ENCODE measurements at places on chromosomes 7 and 10.

DNA sequence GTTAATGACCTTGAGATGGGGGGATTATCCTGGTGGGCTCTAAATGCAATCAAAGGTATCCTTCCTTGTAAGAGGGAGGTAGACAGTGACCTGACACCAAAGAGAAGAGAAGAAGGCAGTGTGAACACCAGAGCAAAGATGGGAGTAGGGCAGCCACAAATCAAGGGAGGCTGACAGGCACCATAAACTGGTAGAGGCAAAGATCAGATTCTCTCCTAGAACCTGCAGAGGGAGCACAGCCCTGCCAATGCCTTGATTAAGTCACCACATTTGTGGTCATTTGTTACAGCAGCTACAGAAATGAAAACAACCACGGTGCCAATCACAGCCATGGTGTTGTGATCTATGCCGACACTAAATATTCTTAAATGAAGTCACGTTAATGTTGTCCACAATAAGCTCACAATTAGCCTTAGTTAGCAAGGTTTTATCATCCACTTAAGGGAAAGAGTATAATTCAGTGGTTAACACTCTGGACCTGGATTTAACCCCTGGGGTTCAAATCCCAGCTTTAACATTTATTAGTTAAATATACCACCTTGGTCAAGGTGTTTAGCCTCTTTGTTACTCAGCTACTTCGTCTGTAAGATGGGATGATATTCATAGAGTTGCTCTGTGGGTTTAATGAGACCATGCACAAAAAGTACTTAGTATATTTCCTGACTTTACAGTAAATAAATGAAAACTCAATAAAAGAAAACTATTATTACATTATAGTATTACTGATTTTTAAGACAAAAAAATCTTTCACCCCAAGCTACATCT is 70.8 kb downstream of the SGMS1 start:
- DNase-seq: no peak

GRCh38 chr10:78540355-78541076 is 506.9 kb downstream of the RPS24 start:
- DNase-seq: no peak

DNA sequence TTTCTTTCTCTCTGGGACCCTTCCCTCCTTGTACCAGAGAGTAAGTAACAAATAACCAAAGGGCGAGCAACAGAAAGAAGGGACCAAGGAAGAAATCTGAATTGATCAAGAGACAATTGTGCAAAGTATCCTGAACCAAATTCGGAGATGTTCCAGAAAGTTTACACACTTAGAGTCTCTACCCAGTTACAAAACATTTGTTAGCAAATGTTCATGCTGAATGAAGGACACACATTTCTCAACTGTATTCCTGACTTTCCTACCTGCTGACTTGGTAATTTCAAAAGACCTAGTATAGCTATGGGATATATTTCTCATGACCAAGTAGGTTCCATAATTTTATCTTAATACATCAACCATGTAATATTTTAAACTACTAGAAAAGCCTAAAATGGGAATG is 37.4 kb downstream of the LYZL1 start:
- DNase-seq: no peak

DNA sequence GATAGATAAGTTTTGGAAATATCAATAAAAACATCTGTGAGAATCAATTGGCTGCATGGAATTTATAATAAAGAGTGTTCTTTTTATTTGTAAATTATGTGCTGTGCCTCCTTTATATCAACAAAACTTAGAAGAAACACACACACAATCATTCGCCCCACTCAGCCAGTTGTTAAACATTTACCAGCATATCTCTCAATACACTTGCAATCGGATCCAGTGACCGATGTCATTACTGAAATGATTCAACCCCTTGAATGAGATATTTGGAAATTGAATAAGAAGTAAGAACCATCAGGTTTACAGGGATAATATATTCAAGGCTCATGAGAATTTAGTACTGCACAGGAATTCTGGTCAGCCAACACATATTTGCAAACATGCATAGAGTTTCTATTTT is 35.6 kb downstream of the TAF3 start:
- DNase-seq: no peak

DNA sequence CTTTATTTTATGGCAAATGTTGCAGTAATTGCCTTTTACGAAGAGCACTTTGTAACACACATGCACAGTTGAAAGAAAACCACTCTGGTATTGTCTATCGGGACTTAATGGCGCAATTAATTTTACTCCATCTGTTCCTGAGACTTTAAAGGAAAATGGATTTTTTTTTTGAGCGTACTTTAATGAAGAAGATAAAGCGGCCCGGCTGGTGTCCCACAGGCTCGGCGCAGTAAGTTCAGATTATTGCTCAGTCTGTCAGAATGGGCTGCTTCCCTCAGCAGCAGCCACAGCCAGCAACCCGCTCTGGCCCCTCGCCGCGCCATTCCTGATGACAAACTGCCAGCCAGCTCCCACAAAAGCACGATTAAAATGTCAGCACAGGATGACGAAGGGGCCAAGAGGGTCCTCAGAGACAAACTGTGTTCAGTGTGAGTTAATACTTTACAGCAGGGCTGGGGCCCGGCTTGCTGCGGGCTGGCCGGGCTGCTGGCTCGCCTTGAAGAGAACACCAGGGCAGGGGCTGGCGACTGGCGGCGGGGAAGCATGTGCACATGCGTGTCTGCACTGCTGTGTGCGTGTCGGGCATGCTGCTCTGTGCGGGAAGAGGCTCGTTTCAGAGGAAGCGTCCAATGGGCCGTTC is 501.0 kb upstream of the GALNT17 start:
- DNase-seq: peak; percentile 55

GRCh38 chr10:14775656-14776055 is 959 bp upstream of the FAM107B start:
- DNase-seq: no peak

DNA sequence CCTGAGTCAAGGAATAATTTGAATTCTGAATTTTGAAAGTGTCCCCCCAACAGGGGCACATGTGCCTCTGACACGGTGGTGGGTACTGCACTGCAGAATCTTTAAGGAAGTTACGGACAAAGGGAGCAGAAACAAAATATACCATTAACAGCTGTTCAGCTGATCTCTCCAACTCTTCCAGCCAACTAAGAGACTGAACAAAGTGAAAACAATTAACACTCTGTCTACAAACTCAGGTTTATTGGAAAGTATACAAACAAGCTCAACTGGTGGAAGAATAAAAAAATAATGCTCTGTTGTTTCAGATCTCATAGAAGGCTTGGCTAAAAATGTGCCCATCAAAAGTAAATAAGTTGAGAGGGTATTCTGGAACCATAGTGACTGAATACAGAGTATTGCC is 34.4 kb downstream of the ASB4 start:
- no peak for DNase-seq

- no peak for DNase-seq
Measured at GRCh38 chr7:33495207-33495606, 365.8 kb downstream of the BBS9 start.

- DNase-seq: no peak
Measured at GRCh38 chr10:100987685-100988049, 324 bp downstream of the TWNK start.

- no peak for DNase-seq
Measured at GRCh38 chr7:92716825-92717580, 119.4 kb downstream of the CDK6 start.

DNA sequence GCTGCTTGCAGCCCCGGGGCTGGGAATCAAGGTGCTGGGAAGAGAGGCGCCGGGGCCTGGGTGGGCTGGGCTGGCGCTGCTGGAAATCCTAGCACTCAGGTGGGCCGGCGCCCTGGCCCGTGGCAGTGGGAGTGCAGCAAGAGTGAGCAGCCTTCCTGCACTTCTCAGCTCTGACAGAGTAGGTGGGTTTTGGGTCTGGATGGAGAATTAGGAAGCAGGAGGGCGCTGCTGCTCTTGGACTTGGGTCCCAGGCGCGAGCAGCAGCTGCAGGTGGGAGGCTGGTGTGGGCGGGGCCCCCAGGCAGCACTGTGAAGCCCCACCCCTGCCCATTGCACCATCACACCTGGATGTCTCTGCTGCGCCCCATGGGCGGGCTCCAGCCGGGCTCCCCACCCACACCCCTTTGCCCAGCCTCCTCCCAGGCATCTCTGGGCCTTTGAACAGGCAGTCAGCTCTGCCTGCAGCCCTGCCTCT is 6.0 kb downstream of the BRI3 start:
- DNase-seq: no peak

DNA sequence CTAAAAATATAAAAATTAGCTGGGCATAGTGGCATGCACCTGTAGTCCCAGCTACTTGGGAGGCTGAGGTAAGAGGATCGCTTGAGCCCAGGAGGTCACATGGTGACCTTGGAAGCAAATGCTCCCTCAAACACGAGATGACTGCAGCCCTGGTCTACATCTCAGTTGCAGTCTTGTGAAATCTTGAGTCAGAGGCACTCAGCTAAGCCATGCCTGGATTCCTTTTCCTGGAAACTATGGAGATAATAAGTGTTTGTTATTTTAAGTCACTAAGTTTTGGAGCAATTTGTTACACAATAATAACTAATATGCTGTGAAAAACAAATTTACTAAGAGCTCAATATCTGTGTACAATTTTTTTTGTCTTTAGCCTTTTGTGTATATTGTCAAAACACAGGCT is 284.3 kb upstream of the KAT6B start:
- DNase-seq: no peak

DNA sequence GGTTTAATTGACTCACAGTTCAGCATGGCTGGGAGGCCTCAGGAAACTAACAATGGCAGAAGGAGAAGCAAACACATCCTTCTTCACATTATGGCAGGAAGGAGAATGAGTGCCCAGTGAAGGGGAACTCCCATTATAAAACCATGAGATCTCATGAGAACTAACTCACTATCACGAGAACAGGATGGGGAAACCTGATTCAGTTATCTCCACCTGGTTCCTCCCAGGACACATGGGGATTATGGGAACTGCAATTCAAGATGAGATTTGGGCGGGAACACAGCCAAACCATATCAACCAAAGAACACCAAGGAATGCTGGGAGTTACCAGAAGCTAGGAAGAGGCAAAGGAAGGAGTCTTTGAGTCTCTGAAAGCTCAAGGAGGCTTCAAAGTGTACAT is 94.3 kb downstream of the IPMK start:
- DNase-seq: no peak

DNA sequence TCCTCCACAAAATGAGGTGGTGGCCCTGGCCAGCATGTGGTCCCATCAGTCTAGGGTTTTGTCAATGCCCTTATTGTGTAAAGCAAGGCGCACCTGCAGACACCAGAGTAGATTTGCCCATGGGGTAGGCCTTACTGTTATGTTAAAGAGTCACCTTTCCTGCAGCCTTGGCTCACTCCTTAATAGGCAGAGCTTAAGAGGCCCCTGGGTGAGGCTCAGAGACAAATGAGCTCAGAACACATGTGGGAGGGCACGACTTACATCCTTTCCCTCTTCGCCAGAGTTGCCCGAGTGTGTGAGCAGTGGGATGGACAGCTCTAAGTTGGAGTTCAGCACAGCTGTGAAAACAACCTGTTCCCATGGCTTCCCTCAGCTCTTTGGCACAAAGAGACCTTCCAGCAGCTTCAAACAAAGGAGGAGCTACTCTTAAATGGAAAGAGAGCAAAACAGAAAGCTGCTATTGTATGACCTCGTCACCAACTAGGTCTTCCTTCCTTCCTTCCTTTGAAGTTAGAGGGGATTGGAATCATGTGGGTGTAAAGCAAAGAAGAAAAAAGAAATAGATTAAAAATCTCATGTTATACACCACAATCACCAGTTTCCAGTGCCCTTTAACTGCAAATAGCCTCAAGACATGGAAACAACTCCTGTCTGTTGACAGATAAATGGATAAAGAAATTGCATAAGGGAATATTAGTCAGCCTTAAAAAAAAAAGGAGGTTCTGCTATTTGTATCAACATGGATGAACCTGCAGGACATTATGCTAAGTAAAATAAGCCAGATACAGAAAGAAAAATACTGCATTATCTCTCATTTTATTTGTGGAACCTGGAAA is 11.9 kb upstream of the XPNPEP1 start:
- no peak for DNase-seq

DNA sequence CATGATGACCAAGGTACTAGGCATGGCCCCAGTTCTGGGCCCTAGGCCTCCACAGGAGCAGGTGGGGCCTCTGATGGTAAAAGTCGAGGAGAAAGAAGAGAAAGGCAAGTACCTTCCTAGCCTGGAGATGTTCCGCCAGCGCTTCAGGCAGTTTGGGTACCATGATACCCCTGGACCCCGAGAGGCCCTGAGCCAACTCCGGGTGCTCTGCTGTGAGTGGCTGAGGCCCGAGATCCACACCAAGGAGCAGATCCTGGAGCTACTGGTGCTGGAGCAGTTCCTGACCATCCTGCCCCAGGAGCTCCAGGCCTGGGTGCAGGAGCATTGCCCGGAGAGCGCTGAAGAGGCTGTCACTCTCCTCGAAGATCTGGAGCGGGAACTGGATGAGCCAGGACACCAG is 7.4 kb downstream of the ZSCAN21 start:
- DNase-seq: no peak

- DNase-seq: no peak
Measured at GRCh38 chr7:2903682-2904162, 59.6 kb upstream of the GNA12 start.

DNA sequence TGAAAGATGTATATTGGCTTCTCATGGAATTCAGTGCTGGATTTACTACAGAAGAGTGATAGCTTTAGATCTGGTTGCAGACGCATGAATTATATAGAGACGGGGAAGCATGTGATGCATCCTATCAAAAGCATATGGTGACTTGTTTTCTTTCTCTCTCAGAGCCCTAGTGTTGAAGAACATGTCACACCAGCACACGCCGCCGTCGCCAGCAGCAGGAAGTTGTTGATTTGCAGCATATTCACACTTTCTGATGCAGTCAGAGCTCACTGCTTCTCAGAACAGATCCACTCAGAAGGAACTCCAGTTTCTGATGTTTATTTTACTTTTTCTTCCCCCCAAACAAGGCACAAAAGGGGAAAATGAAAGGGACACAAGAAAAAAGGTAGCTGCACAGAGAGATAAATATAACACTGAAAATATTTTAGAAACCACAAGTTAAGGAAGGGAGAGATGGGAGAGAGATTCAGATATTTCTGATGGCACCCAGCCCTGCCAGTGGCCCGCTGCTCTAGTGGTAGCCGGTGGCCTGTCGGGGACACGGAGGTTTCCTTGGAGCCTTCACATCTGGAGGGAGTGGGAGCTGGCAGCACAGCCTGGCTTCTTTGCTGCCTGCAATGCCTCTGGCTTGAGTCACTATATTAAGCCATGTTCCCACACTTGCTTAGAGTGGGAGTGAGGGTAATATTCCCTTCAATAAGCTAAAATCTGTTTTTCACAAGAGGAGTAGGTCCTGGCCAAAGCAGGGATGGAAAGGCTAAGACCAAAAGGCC is 123.2 kb downstream of the NRP1 start:
- no peak for DNase-seq

GRCh38 chr10:33122014-33122809 is 164.2 kb upstream of the ITGB1 start:
- DNase-seq: no peak

- DNase-seq: no peak
Measured at GRCh38 chr7:7103343-7104313, 78.7 kb upstream of the C1GALT1 start.

DNA sequence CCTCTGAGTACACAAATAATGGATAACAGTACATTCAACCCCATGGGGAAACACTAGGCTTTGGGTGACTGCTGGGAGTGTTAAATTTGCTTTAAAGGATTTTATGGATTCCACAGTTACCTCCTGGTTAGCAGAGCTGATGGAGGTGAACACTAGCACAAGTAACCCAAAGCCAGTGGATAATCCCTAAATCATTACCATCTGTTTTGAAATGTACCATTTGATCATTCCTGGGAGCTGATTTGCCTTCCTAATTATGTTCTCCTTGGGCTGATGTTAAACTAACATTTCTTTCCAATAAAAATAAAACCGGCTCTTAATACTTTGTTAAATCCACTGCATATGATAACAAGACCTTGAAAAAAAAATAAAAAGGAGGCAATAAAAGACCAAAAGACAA is 493.9 kb downstream of the PLXNA4 start:
- DNase-seq: no peak

All from glutamatergic neuron (in vitro differentiated cells).